LHCN-M2 (cell line): ENCODE measurements at places on chromosomes 2 and 18.

GRCh38 chr18:58661423-58661822, 9.8 kb upstream of the MALT1 start:
- peak; percentile 33 for DNase-seq

- no peak for DNase-seq
These were observed 164.5 kb downstream of the NAPG start for GRCh38 chr18:10690366-10690765.

DNA sequence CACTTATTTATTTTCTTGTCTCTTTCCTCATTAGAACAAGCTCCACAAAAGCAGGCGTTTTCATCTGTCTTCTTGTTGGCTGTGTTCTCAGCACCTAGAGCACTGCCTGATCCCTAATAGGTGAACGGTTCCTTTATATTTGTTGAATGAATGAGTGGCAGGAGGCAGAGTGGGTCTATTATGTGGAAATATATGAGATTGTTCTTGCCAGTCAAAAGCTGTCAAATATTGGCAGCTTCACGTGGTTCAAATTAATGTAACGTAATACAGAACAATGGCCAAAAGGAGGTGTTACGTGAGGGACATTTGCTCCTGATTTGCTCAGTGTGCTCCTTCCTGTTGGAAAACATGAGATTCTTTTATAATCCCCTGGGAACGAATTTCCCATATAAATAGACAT, 8.5 kb upstream of the ARHGAP25 start:
- no peak for DNase-seq

DNA sequence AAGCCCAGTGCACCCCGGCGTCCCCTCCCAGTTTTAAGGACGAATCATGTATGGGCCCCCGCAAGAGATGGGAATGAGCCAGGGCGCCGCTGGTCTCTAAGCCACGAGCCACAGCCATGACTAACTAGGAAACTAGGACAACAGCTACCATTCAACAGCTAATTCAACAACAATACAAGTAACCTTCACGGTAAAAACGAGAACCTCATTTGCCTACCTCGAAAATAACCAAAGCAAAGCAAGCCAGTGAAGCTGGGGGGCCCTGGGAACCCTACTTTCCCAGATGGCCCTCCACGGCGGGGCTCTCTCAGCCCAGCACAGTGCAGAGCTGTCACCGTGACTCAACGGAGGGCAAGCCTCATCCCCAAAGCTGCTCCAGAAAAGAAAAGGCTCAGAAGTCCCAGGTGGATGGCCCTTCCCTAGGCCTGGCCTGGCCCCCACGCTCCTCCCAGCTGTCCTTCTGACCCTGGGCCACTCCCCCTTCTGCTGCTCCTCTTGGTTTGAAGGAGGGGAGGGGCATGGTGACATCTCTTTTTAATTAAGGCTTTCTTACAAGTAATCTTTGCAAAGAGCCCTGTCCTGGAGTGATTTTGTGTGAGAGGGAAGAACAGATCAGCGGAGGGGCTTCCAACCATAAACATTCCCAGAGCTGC, 126.3 kb downstream of the HDAC4 start:
- DNase-seq: peak; percentile 80

DNA sequence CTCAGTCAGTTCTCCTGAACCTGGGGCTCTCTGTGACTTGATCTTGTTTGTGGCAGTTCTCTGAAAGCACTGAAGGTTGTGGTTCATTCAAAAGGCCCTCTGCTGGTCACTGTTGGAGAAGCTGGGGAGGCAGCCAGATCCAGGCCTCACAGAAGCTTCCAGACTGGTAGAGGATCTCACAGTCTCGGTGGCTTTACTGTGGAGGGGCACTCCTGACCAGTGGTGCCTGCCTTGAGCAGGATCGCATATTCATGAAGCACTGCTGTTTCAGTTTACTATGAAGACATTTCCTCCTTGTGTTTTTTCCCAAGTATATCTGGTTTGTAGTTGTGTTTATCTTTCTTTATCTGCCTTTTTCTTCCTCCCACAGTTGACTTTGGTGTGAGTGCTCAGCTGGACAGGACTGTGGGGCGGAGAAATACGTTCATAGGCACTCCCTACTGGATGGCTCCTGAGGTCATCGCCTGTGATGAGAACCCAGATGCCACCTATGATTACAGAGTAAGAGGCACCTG, 133.9 kb downstream of the MAP4K4 start:
- peak; percentile 67 for DNase-seq

- DNase-seq: peak; percentile 81
These were observed 617 bp downstream of the SRBD1 start for GRCh38 chr2:45610281-45611019.

GRCh38 chr2:11406958-11407381, 59.0 kb downstream of the E2F6 start:
- peak; percentile 79 for DNase-seq

DNA sequence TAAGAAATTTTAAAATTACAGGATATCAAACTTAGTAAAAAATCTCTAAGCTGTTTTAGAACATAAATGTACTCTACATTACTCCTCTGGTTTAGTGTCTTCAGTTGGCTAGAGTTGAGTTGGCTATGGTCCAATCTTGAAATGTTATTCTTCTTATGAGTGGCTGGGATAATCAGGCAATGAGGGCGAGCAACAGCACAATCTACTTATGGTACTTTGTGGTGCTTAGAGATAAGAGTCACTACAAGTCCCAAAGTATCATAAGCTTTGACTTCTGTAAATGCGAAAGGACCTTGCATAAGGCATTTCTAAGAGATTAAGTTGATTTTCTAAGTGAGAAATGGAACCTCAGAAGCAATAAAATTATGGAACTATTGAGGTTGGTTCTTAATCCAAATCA, 361.7 kb downstream of the GPD2 start:
- DNase-seq: no peak

DNA sequence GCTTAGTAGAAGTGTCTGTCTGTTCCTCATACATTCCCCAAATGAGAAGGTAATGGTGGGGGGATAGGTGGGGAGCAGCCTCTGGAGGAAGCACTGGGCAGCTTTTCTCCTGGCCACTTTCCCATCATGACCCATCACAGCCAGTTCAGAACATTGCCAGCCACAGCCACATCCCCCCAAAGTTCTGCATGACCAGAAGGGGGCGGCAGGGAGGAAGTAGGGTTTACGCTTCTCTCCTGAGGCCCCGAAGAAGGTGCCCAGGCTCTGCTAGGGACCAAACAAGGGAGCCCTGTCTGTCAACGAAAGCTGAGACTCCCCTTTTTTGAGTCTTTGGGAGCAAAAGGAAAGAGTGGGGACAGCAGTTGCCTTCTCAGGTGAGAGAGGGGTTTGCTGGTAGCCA, 7.7 kb downstream of the IGFBP5 start:
- DNase-seq: no peak

- DNase-seq: no peak
These were observed 106.9 kb downstream of the MREG start for GRCh38 chr2:215906458-215906857.

DNA sequence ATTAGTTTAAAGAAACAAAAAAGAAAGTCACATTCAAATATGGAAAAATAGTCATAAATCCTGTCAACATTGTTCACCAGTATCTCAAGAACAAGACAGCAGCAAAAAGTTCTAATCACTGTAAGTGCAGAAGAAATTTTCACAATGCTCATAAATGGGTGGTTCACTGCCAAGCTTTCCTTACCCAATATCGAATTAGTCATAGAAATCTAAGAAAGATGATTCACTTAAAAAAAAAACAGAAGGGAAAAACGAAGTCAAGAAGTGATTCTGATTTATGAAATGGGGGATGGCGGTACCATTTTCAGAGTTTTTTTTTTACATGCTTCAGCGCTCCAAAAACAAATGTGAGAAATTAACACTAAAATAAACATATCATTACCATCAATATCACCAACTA, 156.7 kb downstream of the EXOC6B start:
- DNase-seq: peak; percentile 79

DNA sequence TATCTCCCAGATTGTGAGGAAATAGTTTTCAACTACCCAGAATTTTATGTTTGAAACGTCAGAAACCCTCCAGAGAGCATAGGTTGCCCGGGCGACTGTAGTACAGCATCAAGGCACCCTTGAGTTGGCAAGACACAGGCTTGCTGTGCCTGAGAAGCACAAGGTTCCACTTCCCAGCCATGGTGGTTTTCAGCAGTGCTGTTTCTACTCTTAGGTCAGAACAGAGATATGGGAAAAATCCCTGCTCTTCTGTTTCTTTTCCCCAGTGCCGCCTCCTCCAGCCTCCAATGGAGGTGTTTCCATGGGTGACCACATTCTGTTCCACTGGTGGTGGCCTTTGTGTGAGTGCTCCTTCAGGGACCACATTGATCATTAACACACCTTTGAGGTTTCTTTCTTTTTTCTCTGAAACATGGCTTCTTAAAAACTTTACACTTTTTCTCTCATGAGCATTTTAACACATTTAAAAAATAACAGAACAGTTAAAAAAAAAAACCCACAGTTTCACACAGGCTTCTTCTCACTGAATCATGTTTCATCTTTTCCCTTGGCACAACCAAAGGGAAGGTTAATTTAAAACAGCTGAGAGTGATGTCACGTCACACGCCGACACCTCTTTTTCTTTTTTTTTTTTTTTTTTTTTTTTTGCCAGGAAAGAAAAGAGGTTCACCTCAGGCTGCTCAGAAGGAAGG, 229.3 kb upstream of the HDAC4 start:
- DNase-seq: no peak

DNA sequence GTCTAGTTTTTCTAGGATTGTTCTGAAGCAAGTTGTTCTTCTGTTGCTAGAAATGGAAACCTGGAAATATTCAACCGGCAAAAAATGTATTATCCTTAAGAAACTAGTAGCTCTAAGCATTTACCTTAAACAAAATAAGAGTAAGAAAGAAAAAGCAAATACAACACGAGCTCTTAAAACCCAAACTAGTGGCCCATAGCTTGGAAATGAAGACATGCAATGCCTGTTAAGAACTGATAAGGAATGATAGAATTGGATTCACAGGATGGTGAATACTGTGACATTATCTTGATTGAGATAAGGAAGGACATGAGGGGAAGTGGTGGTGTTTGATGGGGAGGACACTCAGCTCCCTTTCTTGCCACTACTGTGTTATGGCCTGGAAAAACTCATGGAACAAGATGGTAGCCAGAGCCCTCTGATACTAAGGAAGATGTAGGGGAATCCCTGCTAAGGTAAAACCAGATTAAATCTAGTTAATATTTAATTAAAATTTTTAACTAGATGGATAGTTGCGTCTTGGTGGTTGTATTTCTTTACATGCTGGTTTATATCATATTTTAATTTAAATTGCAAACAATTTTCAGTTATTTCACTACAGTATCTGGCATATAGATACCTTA, 193.8 kb downstream of the LPIN1 start:
- DNase-seq: no peak

DNA sequence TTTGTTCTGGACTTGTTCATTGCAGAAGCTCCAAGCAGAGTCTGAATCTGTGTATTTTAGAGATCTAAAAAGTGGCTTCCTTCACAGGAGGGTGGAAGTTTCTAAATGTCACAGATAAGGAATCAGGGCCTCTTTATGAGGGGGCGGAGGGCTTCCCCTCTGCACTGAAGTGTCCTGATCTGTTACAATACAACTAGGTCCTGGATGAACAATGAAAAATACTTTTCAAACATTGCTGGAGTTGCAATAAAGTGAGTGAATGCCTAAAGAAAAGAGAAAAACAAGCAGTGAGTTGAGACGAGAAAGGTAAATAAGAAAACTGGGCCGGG, 179.3 kb upstream of the HDAC4 start:
- no peak for DNase-seq

GRCh38 chr2:142825861-142826260, 51.6 kb upstream of the KYNU start:
- no peak for DNase-seq

GRCh38 chr18:75209129-75209950, at the start of gene PTGR3:
Gene PTGR3, minus strand, starts transcription at chr18:75209139. Its CDS starts 81 bp downstream, at chr18:75209058.
- DNase-seq: peak; percentile 90

DNA sequence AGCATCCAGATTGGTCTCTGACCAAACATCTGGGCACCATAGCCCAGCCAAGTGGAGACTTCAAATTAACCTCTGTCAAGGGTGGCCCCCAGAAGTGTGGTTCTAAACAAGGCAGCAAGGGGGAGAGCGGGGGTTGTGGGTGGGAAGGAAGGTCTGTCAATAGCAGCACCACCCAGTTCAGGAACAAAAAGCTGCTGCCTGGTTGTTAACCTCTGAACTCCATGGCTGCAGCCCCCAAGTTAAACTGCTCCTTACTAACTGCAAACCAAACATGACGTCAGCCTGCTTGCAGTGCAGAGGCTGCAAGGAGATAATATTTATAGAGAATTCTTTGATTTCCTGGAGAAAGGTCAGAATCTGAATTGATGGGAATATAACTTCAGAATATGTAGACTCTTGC, 76.5 kb downstream of the ARL4C start:
- DNase-seq: no peak

DNA sequence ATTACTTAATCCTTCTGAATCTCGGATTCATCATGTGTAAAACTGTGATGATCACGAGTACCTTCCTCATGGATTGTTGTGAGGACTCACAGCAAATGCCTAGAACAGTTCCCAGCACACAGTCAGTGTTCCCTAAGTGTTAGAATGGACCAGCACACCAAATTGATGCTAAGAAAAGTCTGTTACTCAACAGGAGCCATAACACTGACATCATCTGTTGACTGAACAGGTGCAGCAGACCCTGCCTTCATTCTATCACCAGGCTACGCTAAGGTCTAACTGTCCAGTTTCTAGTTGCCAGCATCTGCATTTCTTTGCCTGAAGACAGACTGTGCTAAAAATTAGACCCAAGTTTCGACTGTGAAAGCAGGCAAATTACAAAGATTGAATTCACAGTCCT, 18.6 kb downstream of the DTNB start:
- DNase-seq: no peak

DNA sequence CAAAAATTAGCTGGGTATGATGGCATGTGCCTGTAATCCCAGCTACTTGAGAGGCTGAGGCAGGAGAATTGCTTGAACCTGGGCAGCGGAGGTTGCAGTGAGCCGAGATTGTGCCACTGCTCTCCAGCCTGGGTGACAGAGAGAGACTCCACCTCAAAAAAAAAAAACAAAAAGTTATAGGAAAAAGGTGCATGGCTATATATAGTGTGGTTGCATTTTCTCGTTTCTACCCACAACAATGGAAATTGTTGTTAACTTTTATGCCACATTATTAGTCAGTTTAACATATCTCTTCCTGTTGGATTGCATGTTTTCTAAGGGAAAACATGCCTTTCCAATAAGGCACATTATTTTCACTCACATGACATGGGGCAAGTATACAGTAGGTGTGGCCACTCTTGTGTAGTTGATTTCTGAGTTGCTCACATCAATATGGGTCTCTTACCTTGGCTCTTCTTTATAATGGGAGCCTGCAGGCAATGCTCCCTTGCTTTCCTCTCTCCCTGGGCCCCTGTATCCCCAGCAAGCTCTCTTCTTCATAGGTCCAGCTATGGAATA, 610.0 kb downstream of the RNF144A start:
- DNase-seq: no peak
